CD4-positive, alpha-beta T cell treated with Interleukin-21 for 1 hour (primary cell): ENCODE measurements at places on chromosomes 11 and 22.

- DNase-seq = no peak
Observed at GRCh38 chr11:15575409-15575808, 460.7 kb downstream of the INSC start.

DNA sequence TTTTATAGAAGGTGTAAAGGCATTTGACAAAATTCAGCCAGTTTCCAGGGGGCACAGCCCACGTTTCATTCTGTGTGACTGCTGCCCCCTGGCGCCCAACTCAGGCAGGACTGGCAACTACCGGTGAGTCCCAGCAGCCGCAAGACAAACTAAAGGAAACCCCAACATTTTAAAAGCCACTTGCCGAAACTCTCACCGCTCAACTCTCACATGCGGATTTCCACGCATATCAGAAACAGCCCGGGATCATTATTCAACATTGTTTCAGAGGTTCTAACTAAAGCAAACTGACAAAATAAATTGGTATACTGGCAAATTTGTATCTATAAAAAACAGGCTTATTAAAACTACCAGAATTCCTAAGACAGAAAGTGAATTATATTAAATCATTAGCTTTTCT is 48.2 kb downstream of the MORC2 start:
- peak; percentile 84 for DNase-seq

GRCh38 chr11:123628936-123629683 is 25.3 kb downstream of the SCN3B start:
- DNase-seq = no peak

- no peak for DNase-seq
Observed at GRCh38 chr11:120128392-120129119, 9.4 kb downstream of the TRIM29 start.

- peak; percentile 8 for DNase-seq
Observed at GRCh38 chr11:76637491-76638269, 32.9 kb downstream of the LRRC32 start.

GRCh38 chr11:75773595-75774353 is 5.2 kb downstream of the DGAT2 start:
- no peak for DNase-seq

- DNase-seq = no peak
Observed at GRCh38 chr22:45638834-45639746, 32.5 kb upstream of the ATXN10 start.

- DNase-seq = no peak
Observed at GRCh38 chr11:64338716-64339115, 1.3 kb upstream of the CCDC88B start.

DNA sequence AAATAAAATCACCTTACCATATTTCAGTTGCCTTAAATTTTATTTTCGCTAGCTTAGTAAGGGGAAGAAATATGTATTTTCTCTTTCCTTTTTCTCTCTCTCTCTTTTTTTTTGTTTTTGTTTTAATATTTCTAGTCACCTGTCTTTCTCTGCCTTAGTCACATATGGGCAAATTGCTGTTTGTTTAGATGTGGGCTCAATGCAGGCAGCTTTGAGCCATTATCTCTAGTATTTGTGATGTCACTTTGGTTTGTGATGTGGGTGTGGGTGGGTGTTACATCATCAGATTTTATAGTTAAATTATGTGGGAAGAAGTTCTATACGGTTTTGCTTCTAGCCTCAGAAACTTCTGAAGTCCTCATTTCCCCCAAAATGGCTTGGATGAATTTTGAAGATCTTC is at the start of gene C22orf31:
Gene C22orf31 (minus strand): TSS at position 59 of the 400 bp plus-strand sequence. CDS start 39 bp downstream, at position 20.
- DNase-seq = no peak

GRCh38 chr11:106998916-106999188 is 19.4 kb downstream of the GUCY1A2 start:
- no peak for DNase-seq

- DNase-seq = no peak
Observed at GRCh38 chr11:99069856-99070444, 49.2 kb downstream of the CNTN5 start.

- no peak for DNase-seq
Observed at GRCh38 chr11:83545494-83546260, 259.5 kb upstream of the CCDC90B start.

DNA sequence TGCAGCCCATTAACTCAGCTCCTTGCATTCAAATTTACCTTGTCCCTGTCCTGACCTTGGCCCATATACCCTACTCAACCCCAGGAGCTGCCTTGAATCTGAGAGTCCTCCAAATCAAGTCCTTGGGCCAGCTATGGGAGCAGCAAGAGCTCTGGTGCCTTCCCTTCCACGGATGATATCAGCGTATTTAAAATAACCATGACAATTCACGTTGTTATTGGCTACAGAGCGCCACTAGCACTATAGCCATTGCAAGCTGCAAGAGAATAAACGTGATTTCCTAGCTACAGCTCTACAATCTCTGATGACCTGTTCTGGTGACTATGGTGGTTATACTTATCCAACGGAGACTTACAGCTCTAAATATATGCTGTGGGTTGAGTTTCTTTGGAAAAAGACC is 357.8 kb downstream of the LARGE1 start:
- DNase-seq = no peak

- no peak for DNase-seq
Observed at GRCh38 chr11:126105022-126105747, 42.5 kb upstream of the CDON start.

DNA sequence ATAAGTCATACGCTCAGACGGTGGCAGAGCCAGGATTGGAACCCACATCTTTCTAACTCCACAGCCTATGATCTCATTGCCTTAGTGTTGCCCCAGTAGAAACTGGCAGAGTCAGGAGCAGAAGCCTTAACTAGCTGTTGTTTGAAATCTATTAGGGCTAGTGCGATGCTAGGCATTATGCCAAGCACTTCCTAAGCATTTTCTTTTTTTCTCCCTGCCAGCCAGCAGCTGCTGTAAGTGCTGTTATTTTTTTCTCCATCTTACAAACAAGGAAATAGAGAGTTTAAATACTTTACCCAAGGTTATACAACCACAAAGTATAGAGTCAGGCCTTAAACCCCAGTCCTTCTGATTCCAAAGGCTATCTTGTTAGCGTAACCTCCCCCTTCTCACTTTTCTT is 161.0 kb upstream of the SORL1-AS1 start:
- DNase-seq = no peak

DNA sequence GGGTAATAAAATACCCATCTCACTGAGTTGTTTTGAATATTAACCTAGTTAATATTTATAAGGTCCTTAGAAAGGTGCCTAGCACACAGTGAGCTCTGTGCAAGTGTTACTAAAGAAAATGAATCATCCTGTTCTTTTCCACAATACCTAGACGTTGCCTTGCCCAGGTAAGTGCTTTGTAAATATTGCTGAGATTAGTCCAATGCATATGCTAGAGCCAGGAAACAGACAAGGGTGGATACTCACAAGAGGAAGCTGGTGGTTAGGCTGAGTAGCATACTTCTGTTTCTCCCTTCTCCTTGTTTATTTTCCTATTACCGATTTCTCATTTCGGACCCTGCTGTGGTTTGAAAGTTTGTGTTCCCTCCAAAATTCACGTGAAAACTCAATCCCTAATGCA is 58.1 kb upstream of the BARX2 start:
- DNase-seq = no peak

DNA sequence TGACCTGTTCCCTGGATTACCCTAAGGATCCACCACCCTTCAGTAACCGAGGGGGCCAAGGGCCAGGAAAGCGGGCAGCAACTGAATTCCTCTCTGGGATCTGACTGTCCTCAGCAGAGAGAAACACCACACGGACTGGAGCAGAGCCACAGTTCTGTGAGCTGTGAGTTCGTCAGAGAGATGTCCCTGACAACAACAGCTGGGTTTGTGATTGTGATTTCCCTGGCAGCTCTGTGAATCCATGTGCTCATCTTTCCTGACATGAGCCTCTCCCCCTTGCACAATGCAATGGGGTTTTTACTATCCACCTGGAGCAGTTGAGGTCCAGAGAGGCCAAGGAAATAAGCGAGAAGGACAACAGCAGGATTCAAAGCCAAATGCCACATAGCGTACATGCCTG is 69.4 kb upstream of the AMPD3 start:
- no peak for DNase-seq

DNA sequence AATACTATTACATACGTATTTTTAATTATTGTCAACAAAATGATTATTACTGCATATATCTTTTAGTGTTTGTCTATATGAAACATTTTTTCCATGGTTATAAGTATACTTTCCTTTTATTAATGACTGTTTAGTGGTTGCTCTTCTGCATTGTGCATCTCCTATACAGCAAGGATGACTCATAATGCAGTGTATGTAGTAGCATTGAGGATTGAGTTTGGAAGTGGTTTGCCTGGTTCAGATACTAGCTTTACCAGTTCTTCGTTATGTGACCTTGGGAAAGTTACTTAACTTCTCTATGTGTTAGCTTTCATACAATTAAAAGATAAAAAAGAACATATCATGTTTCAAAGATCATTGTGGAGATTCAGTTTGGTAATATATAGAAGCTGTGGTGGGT is 44.1 kb downstream of the CHORDC1 start:
- DNase-seq = no peak

DNA sequence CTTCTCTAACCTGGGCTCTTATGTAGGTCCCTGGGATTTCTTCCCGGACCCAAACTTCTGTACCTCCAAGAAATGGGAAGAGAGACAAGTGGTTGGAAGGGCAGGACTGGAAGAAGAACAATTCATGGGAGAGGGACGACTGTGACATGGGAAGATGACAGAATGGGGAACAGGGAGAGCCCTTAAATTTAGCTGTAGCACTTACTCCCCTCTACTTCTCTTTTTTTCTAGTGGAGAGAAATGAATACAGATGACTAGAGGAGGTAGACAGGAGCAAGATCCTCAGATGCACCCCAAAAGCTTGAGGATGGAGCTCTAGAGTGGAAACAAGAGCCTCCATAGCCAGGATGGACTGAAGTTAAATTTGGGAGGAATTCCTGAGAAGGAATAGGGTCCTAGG is 2.3 kb downstream of the RHOG start:
- DNase-seq = no peak

DNA sequence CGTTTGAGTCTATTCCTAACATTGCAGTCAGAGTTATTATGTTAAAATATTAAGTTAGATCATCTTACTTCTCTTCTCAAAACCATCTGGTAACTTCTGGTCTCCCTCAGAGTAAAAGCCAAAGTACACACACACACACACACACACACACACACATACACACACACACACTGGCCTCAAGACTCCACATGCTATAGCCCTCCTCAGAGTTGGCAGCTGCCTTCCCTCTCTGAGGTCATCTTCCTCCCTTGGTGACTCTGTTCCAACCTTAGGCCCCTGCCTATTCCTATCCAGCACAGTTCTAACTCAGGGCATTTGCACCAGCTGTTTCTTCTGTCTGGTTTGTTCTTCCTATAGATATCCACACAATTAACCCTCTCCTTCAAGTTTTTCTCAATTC is 272.0 kb upstream of the SESN3 start:
- DNase-seq = no peak

DNA sequence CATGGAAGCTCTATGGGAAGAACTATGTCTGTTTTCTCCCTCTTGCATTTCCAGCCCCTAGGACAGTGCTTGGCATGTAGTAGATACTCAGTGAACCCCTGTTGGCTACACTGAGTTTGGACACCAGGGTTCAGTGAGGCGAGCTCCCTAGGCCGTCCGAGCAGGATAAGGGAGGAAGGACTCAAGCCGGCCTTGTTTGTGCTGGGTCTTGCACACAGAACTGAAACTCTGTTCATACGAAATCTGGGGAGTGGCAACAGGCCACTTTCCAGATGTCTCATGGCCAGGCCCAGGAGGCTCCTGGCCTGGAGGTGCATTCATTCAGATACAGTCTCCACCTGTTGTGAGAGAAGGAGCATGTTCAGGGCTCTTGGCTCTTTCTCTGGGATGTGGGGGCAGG is 23.6 kb upstream of the LMO1 start:
- no peak for DNase-seq

DNA sequence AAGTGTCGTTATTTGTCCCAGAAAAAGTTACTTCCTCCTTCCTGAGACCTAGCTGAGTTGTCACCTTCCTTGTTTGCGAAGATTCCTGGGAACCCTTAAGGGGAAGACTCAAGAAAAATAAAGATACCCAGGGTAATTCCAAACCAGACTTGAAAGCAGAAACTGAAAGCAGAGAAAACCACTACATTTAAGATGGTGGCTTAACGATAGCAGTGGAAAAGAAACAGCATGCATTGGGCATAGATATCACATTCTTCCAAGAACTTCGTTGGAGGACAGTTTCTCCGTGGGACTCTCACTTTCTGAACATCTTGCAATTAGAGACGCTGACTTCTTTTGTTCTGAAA is 89.1 kb downstream of the FAM76B start:
- peak; percentile 48 for DNase-seq

GRCh38 chr22:32622004-32622743 is 147.6 kb downstream of the FBXO7 start:
- no peak for DNase-seq

DNA sequence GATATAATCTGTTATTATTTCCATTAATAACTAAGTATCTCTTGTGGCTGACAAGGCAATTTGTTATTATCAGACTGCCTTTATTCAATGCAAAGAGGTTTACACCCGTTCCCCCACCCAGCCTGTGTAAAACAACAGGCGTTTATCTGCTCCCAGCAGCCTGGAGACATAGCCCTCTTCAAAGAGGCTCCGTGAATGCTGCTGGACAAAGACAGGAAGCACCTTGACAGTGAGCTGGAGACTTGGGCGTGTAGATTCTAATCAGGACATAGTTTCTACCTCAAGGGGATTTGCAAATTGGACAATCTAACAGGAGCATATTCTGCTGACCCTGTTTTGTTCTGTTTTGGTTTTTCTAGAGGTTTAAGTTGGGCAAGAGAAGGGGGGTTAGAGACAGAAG is 733.0 kb upstream of the KIRREL3 start:
- no peak for DNase-seq

- DNase-seq = no peak
Observed at GRCh38 chr11:67303835-67304411, 593 bp downstream of the SSH3 start.

DNA sequence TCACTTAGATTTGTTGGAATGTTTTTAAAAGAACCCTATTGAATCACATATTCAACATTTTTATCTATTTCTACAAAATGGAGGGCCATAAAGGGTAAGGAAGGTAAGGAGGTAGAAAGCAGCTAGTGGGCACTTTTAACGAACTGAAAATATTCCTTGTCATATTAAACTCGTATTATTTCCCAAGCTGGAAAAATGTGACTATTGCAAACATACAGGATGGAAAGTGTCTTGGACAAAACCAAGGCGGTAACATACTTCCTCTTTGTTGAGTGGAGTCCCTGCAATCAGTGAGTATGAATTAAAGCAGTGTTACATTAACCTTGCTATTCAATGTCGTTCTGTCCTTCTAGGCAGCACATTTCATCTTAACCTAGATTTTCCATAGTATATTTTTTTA is 165.6 kb downstream of the RCN1 start:
- DNase-seq = no peak
